ENCODE measurements at places on chromosomes 12 and 14.
A peak's percentile ranks its signal among the peaks of the same experiment; 100 is the strongest.

DNA sequence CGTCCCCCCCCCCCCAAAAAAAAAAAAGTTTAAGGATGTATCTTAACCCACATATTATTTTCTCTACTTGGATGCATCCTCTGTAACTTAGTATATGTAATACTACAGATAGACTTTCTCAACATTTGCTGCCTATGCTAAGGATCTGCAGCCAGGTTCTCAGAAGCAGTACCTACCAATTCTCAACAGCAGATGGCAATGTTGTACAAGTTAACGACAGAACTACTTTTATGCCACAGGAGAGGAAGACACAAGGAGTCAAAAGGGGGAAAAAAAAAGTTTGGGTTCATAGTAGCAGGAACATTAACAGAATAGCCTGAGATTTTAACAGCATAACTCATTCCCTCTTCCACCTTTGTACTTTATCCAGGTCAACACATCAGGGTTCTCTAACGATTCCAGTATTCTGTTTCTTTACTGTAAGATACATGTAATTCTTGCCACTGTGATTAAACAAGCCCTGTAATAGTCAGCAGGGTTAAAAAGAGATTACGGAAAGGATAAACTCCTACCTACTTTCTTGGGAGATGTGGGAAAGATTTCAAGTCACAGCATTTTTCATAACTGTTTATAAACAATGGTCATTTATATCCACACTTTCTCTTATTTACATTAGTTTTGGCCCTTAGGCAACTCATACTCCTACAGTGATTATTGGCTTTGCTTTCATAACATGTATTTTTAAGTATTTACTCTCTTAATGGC, 5.7 kb upstream of the NEK9 start:
- peak; percentile 89 for DNase-seq

- DNase-seq = no peak
Measured at GRCh38 chr12:44847888-44848702, 28.0 kb downstream of the NELL2 start.

DNA sequence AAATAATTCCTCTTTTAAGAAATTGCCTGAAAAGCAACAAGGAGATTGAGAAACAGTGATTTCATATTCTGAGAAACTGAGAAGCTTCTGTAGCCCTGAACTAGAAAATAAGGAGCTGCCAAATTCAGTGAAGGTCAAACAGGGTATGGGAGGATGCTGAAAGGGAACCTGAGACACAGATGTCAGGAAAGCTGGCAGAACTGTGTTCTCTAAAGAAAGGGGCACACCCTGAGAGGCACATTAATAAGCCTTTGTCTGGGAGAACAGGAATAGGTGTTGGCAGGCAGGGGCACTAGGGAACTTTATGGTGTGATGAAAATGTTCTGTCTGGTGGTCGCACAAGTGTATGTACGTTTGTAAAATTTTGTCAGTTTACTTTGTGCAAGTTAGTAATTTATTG, 29.6 kb downstream of the VRK1 start:
- no peak for DNase-seq

- no peak for DNase-seq
Measured at GRCh38 chr14:59330455-59330854, 134.7 kb downstream of the GPR135 start.

DNA sequence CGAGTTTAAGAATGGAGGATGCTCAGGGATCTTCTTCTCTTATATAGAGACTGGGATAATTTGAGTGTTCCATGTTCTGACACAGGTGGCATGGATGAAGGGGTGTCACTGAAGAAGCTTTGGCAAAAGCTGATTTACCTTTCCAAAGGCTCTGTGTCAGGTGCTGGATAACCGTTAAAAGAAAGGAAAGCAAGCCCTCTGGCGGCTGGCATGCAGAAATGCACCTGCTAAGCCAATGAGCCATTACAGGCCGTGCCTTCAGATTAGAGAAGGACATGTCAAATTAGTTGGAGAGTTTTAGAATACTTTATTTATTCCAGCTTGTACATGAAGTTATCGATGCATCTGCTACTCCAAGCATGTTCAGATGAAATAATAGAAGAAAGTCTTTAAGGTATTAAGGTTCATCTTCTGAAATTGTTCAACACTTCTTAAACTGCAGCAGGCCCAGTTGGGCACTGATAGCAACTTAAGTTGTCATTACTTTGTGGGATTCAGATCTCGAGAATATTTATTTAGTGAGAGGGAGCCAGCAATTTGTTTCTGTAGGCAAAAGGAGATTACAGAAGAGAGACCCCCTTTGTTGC, 678.2 kb downstream of the NRXN3 start:
- DNase-seq = peak; percentile 58

- DNase-seq = no peak
Measured at GRCh38 chr12:67276421-67276820, 7.3 kb downstream of the CAND1 start.

DNA sequence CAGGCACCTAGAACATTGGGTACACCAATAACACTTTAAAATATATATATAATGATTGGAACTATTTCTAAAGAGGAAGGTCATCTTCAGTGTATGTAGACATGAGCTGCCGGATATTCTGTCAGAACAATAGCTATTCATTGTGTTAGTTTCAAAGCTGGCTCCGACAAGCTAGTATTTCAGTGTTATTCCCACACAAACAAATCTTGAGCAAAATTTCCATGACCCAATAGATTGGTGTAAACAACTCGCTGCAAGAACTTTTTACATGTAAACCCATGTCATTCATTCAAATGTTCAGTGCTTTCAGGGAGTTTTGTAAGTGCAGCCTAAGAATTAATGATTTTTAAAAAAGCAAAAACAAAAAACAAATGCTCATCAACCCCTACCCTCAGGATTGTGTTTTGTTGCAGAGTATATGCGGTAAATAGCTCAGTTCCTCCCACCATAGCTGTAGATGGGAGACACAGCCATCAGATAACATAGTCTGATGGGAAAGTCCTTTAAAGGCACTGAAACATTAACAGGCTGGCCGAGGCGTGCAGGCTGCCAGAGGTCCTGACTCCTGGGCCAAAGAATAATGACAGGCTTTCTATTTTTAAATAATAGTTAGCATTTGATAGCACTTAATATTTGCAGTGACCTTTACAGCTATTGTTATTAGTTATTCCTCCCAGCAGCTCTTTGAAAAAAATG, 150.3 kb upstream of the ARHGAP5 start:
- DNase-seq = peak; percentile 19

- DNase-seq = no peak
Measured at GRCh38 chr14:36818794-36819384, 157.2 kb downstream of the PAX9 start.

GRCh38 chr14:100787659-100788058, 38.3 kb upstream of the MEG3 start:
- no peak for DNase-seq

DNA sequence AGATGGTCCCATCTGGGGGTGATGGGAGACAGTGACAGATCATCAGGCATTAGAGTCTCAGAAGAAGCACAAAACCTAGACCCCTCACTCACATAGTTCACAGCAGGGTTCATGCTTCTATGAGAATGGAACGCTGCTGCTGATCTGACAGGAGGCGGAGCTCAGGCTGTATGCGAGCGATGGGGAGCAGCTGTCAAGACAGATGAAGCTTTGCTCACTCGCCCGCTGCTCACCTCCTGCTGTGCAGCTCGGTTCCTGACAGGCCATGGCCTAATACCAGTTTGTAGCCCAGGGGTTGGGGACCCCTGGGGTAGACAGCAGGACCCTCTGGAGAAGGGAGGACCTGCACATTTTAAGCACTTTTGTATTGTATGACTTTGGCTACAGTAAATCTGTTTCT, 111.2 kb downstream of the LGMN start:
- DNase-seq = no peak

- peak; percentile 44 for DNase-seq
Measured at GRCh38 chr12:45232756-45233372, 17.0 kb downstream of the ANO6 start.

GRCh38 chr14:37583358-37584210, 11.5 kb downstream of the FOXA1 start:
- DNase-seq = no peak

- DNase-seq = no peak
Measured at GRCh38 chr12:102534899-102535298, 54.5 kb upstream of the IGF1 start.

DNA sequence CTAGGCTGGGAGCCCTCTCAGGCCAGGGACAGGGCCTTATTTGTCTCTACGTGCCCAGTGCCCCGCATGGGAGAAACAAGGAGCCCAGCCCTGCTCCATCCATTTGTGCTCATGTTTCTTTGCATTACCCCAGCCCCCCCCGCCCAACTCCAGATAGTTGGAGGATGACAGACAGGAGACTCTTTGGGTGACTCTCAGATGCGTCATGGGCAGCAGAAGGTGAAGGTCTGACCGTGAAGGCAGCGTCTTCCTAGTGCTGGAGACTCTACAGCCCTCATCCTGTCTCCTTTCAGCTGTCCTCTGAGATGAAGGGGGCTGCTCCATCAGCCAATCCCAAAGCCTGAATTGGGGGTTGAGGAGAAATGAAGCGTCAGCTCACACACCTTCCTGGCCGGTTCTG, 283 bp upstream of the PSMB11 start:
- DNase-seq = no peak

DNA sequence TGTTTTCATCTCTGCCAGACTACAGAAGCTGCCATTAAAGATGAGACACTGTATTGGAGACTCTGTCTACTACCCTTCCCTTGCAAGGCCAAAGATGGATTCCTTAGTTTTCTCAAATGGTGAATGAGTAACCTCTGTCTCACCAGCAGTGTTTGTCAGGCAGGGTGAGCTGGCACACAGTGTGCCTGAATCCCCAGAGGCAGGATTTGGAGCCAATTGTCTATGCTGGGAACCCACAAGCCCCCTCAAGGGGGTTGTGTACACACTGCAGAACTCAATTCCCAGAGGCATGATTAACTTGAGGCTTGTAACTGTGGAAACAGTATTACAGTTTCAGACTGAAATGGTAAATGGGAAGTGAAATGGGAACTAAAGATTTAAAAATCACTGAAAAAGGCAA, 136.8 kb upstream of the PTPRB start:
- no peak for DNase-seq

DNA sequence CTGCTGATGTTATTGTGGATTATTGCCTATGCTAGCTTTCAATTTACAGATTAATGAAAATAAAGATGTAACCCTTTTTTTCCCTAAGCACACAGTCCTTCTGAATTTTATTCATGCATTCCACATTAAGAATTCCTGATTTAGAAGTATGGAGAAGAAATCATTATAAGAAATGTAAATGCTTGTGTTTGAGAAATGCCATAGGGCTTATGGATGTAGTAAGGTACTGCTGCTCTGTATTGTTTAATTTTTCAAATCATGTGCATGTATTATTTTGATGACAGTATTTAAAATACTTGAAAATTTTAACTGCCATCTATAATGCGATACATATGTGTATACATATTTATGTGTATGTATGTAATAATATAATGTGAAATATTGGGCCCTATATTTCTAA, 167.1 kb upstream of the SOX5 start:
- no peak for DNase-seq

GRCh38 chr14:59918824-59919569, 947 bp upstream of the LRRC9 start:
- peak; percentile 48 for DNase-seq

GRCh38 chr12:123033392-123034021, 53.0 kb downstream of the ARL6IP4 start:
- no peak for DNase-seq

DNA sequence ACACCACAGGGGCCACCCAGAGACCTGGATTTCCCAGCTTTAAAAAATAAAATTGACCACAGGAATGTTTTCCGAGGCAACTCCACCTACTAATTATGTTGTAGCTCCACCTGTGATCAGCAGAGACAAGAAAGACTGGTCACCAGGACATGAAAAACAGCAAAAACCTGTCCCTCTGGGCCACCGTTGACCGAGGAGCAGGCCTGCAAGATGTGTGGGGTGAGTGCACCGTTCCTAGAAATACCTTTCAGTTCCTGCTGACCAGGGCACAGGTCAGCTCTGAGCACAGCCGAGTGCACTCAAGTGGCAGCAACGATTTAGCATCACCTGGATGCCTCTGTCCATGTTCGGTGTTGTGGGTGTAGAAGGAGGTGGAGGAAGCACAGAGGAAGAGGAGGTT, 16.9 kb downstream of the FZD10 start:
- no peak for DNase-seq

- DNase-seq = no peak
Measured at GRCh38 chr12:121992059-121992879, 29.4 kb upstream of the BCL7A start.

DNA sequence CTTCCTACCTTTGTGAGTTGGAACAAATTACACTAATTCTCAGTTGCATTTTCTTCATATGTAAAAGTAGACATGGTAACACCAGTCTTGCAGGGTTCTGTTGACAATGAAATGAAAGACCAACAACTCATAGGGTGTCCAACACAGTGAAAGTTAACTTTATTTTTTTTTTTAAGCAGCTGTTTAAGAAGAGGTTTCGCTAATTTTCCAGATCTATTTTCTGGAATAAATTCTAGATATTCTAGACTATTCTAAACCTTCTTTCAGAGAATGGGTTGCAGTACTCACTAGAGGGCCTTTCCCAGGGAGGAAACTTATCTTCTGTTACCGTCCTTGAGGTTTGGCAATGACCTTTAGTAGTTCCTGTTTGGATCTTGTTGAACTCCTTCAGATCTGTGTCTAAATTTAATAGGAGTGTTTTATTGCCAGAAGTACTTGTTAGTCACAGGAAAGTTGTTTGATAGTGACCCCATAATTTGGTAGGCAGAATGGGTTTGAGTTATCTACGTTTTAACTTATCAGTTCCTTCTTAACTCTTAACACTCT, 2.8 kb upstream of the ART4 start:
- peak; percentile 68 for DNase-seq

- DNase-seq = no peak
Measured at GRCh38 chr12:13487326-13487725, 290.8 kb downstream of the EMP1 start.

GRCh38 chr14:103581954-103582703, 19.4 kb downstream of the COA8 start:
- DNase-seq = no peak

DNA sequence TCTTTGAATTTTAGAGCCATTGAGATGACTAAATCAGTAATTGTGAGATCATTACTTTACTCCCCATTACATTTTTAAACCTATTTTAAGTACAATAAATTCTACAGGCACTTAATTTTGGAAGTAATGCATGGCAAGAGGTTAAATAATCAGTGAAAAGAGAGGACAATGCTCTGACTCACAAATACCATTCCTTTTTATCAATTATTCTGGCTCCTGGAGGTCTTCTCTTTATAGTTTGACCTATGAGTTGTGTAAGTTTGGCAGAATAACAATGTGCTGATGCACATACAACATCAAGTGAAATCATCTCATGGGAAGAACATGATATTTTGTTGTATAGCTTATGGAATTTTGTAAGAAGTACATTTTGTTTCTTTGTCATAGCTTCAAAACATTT, 166.7 kb downstream of the TMTC3 start:
- DNase-seq = no peak

- DNase-seq = no peak
Measured at GRCh38 chr14:61435563-61436337, 114.4 kb downstream of the PRKCH start.

GRCh38 chr12:115871714-115872113, 405.8 kb downstream of the MED13L start:
- peak; percentile 76 for DNase-seq

GRCh38 chr12:12600659-12601058, 11.0 kb upstream of the CREBL2 start:
- DNase-seq = no peak

- DNase-seq = no peak
Measured at GRCh38 chr14:24863968-24864684, 185.8 kb downstream of the STXBP6 start.

GRCh38 chr12:6563448-6564050, 4.5 kb downstream of the NOP2 start:
- peak; percentile 74 for DNase-seq
